ENCODE measurements at places on chromosomes 11 and 22. TPM values are rescaled to one million over a fixed set of nuclear protein-coding genes. Genes with fewer than 3 reads are reported as not detected.

C11orf91 gene
- 1.5 TPM for total RNA-seq

MMP8 gene
- total RNA-seq: not detected

CDC42BPG gene
- total RNA-seq: 1.0 TPM

ABTB2 gene
- total RNA-seq: 44.8 TPM

OR51T1 gene
- not detected for total RNA-seq

Measured in A549 treated with dexamethasone at 1 μM for 4 hours (cell line).